ENCODE measurements at places on chromosomes 16 and 17.

DNA sequence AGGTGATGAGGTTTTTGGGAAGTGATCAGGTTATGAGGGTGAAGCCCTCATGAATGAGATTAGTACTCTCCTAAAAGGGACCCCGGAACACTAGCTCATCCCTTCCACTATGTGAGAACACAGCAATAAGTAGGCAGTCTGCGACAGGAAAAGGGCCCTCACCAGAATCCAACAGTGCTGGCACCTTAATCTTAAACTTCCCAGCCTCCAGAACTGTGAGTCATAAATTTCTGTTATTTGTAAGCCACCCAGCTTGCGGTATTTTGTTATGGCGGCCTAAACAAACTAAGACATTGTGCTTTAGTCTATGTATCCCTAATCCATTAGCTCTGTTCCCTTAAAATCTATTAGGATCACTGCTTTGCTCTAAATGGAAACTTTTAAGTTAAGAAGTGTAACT, 8.5 kb downstream of the SLFN12 start:
- DNase-seq: no peak

DNA sequence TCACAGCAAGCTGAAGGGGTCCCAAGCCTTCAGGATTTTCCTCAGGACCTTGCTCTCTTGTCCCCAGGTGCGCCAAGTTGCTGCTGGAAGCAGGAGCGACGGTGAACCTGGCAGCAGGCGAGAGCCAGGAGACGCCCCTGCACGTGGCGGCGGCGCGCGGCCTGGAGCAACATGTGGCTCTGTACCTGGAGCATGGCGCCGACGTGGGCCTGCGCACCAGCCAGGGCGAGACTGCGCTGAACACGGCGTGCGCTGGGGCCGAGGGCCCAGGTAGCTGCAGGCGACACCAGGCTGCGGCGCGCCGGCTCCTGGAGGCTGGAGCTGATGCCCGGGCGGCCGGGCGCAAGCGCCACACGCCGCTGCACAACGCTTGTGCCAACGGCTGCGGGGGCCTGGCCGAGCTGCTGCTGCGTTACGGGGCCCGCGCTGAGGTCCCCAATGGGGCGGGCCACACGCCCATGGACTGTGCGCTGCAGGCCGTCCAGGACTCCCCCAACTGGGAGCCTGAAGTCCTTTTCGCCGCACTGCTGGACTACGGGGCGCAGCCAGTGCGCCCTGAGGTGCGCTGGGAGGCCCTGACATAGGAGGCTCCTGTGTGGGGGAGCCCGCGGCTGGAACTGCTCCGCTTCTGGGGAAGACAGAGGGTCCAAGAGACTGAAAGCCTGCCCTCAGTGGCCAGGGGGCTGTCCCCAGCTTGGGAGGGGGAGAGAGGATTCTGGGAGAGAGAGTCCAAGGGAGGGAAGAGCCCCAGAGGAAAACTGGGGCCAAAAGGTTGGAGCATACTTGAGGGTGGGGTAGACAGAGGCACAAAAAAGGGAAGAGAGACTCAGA, 6.4 kb downstream of the ASB16 start:
- DNase-seq: no peak

DNA sequence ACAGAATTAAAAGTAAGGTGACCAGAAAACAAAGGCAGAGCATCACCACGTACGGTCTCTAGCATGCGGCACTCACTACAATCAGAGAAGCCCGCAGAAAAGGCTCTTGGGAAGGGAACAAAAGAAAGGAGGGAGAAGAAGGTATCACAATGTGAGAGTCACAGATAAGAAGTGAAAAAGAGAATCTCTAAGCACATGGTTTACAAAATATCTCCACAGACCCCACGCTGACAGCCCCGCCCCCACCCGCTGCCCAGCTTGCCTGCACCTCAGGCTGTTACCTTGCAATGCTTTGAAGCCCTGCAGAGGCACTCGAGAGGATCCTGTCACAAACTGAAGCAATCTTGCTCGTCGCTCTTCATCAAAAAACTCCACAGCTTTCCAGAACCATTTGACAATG, 40.5 kb downstream of the CEP95 start:
- no peak for DNase-seq

DNA sequence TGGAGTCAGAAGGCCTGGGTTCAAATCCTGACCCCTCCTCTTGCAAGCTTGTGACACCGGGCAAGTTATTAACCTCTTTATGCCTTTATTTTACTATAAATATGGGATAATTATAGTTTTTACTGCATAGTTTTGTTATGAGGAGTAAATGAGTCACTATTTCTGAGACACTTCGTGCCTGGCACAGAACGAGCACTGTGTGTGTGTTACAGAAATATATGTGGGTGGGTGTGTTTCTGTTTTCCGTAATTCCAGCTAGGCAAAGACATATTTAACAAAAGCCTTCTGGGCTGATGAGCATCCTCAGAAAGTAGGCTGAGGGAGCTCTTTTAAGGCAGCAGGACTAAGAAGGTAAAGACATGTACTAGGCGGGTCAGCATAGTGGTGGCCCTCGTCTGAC, 417.9 kb downstream of the MAF start:
- no peak for DNase-seq

DNA sequence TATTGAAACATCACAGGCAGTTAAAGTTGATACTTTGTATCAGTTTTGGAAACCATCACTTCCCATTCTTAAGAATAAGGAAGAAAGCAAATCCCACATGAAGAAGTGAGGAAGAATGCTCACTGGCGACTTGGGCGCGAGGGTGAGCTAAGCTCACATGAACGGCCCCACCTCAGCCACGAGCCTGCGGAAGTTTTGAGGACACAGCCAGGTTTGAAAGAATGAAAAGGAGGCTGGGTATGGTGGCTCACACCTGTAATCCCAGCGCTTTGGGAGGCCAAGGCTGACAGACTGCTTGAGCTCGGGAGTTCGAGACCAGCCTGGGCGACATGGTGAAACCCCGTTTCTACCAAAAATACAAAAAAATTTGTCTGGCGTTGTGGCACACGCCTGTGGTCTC, 110.3 kb upstream of the CHMP6 start:
- DNase-seq: no peak

DNA sequence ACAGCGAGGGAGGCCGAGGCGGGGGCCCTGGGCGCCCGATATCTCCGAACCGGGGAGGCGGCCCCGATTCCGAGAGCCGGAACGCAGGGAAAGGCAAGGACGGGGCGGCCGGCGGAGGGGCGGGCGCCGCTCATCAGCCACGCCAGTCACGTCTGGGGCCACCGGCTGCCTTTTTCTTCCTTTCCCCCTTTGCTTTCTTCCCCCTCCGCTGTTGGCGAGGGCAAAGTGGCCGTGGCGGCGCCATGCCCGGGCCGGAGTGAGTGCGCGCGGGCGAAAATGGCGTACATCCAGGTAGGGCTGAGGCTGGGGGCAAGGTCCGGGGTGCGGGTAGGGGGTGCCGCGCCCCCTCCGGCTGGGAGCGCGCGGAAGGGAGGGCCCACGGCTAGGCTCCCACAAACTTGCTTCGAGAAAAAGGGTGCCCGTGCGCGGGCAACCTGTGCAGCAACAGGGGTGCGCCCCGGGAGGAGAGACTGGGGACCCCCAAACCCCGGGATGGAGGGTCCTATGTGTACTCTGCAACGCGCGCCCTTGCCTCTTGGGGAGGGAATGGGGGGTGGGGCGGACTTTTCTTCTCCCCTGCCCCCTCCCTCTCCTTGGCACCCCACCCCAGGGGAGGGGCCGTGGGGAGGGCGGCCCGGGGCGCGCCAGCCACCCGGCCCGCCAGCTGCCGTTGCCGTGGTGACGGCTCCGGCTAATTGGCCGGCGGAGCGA, 486 bp downstream of the SYT17 start:
- no peak for DNase-seq

GRCh38 chr16:2852731-2853507, 5.1 kb downstream of the PRSS22 start:
- no peak for DNase-seq

GRCh38 chr17:33798308-33798707, 456.8 kb upstream of the CCL2 start:
- no peak for DNase-seq

GRCh38 chr16:17229766-17230165, 241.0 kb downstream of the XYLT1 start:
- no peak for DNase-seq

DNA sequence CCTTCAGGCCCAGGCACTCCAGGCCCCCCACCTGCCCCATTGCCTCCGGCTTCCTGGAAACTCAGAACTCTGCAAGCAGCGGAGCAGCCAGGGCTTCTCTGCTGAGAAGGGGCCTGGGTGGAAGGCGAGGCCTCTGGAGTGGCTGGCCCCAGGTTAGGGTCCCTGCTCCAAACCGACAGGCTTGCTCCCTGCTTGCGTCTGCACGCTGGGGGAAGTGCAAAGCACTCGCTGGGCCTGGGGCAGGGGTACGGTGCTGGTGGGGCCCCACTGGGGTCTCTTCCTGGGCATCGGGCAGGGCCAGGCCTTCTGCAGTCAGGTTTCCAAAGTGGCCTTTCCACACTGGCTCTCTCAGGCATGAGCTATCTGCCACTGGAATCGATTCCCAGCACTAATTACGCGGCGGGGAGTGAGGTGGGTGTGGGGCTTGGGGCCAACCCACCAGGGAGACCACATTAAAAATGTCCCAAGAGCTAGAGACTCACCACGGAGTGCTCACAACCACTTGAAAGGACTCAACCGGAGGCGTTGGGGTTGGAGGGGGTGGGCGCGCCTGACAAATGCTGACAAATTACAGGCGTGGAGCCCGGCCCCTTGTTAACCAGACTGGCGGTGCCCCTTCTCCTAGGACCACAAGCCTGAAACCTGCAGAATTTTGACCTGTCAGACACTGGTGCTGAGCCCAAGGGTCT, 17.9 kb downstream of the FAM83G start:
- DNase-seq: no peak

GRCh38 chr16:59164461-59164860, 430.3 kb upstream of the GOT2 start:
- DNase-seq: no peak

DNA sequence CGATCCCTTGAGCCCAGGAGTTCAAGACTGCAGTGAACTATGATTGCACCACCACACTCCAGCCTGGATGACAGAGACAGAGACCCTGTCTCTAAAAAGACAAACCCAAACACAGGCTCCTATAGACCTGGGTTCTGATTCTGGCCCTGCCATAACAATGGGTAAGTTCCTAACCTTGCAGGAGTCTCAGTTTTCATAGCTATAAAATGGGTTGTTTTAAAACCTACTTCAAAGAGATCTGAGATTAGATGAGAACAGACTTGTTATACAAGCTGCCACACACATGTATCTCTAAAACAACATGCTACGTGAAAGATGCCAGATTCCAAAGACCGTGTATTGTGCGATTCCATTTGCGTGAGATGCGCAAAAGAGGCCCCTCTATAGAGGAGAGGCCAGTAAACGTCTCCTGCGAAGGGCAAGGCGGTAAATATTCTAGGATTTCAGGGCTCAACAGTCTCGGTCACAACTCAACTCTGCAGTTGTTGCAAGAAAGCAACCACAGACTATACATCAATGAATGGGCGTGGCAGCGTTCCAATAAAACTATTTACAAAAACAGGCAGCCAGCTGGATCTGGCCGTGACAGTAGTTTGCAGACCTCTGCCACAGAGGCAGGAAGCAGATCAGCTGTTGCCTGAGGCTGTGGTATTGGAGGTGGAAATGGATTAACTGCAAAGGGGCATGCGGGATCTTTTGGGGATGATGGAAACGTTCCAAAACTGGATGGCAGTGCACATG, 5.9 kb downstream of the CORO7 start:
- no peak for DNase-seq

- peak; percentile 52 for DNase-seq
These were observed at the start of gene VASN for GRCh38 chr16:4371357-4372000. TSS of gene VASN (plus strand) at chr16:4371848. CDS start at chr16:4380878, 9,030 bp downstream.

GRCh38 chr16:84832488-84833143, 12.8 kb downstream of the CRISPLD2 start:
- no peak for DNase-seq

DNA sequence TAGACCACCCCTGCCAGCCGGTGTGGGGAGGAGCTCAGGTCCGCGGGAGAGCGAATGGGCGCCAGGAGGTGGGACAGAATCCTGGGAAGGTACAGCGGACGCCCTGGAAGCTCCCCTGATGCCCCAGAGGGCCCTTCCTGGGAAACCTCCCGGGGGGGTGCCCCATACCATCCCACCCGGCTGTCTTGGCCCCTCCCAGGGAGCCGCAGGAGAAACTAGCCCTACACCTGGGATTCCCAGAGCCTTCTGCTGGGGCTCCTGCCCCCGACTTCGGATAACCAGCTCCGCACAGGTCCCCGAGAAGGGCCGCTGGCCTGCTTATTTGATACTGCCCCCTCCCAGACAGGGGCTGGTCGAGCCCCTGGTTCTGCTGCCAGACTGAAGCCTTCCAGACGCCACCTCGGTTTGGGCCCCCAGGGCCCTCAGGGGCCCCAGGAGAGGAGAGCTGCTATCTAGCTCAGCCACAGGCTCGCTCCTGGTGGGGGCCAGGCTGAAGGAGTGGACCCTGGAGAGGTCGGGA, 3.0 kb upstream of the CBX4 start:
- DNase-seq: no peak

DNA sequence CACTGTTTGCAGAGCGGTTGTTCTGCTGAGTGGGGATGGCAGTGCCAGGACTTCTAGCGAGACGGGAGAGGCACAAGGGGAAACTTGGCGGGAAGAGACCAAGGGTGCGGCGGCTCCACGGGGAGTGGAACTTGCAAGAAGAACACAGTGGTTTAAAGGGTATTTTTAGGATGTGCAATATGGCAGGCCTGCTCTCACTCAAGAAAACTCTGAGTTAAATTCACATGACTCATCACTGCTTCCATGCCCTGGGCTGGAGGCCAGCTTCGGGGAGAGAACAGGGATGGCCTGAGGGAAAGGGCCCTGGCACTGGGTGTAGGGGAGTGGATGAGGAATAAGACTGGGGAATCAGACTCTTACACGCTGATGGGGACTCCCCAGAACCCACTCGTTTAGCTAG, 13.3 kb upstream of the CD300LD start:
- DNase-seq: no peak
